Epithelial cell of esophagus (primary cell): ENCODE measurements at places on chromosomes 6 and 20.

GRCh38 chr6:35206346-35206745 lies 7.4 kb upstream of the SCUBE3 start:
- DNase-seq, result no peak

GRCh38 chr6:52515219-52515960 lies 61.5 kb downstream of the TRAM2 start:
- DNase-seq, result peak; percentile 88

DNA sequence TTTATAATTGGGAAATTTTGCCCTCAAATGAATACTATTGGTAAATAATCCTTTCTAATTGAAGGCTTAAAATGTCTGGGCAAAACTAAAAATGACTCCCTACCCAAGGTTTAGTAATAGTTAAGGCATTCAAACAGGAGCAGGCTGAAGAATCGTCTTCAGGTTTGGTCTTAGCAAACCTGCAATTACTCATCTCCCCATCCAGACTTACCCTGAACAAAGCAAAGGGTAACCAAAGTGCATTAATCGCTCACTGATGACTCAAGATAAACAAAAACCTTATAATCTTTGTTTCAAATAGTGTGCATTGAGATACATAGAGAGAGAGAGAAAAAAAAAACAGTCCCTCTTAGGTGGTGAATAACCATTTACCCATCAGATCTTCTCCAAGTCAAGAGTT lies 225.5 kb downstream of the BMP2 start:
- peak; percentile 98 for DNase-seq

GRCh38 chr20:36726168-36726567 lies 19.7 kb downstream of the NDRG3 start:
- DNase-seq, result peak; percentile 30

- no peak for DNase-seq
Observed at GRCh38 chr6:150622941-150623874, 23.5 kb downstream of the PLEKHG1 start.

GRCh38 chr20:3218307-3218988 lies 9.2 kb downstream of the ITPA start:
- DNase-seq, result peak; percentile 49

DNA sequence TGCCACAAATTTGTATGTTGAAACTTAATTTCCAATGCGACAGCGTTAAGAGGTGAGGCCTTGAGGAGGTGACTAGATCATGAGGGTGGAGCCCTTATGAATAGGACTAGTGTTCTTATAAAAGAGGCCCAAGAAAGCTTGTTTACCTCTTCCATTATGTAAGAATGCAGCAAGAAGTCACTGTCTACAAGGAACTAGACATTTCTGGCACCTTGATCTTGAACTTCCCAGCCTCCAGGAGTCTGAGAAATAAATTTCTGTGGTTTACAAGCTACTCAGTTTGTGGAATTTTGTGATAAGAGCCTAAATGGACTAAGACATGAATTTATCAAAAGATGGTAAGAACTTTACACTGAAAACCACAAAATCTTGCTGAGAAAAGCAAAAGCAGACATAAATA lies 173.6 kb upstream of the SGK1 start:
- peak; percentile 40 for DNase-seq

DNA sequence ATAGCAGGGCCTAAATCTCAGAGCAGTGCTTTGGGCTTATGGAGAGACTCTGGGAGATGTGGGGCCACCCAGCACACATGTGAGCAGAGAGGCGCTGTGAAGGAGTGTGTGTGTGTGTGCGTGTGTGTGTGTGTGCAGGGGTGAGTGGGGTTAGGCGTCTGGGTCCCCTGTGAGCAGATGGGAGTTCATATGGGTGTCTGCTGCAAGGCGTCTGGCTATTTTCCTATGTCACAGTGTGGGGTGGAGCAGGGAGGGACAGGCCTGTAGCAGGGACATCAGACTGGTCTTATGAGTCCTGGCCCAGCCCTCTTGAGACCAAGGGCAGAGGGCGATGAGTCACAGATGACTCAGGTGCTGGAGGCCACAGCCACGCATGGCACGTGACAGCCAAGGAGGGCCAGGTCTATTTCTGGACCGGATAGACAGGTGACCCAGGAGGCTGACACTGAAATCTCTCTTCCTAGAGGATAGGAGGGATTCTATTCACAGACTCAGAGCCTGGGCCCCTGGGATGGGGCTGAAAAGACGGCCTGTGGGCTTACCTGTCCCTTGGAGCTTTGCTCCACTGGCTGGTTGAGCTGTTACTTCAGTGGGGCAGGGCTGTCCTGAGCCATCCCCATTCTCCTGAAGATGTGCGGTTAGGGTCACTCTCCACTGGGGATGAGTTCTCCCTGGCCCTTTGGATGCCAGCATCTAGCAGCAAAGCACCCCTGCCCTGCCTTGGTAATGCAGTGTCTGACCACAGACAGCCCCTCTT lies 28.9 kb downstream of the VEGFA start:
- DNase-seq, result peak; percentile 76

DNA sequence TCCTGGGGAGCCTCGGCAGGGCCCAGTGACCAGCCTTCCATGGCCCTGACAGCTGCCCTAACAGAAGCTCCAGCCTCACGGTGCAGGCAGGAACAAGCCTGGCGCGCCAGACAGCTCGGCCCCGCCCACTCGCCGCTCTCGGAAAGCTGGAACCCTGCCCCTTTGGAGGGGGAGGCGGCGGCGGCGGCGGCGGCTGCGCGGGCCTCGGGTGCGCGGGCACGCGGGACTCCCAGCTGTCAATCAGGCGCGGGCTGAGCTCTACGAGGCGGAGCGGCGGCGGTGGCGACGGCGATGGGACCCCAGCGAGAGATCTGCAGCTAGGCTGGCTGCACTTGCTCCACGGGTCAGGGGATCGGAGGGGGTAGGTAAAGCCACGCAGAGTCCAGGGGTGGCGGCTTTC lies at the start of gene NRSN1:
Gene NRSN1, plus strand, starts transcription at position 236 of the 400 bp plus-strand sequence. CDS start 8,113 bp downstream, outside the sequence.
- peak; percentile 24 for DNase-seq

DNA sequence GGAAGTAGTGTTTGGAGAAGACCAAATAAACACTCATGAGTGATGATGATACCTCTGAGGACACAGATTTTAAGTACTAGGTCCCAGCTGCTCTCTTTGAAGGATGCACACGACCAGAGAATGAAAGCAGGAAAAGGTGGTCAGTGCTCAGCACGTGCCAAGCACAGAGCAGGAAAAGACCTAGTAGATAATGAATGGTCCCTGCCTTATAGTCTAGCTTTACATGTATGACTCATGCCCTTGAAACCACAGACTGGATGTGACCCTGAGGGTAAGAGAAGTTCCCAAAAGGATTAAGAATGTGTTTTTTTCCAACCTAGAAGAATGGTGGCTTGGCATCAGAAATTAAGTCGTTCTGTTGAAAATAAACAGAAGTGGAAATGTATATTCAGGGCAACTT lies 2.8 kb upstream of the MC3R start:
- DNase-seq, result no peak

- peak; percentile 45 for DNase-seq
Observed at GRCh38 chr6:157982102-157982562, 469 bp downstream of the SYNJ2 start.

DNA sequence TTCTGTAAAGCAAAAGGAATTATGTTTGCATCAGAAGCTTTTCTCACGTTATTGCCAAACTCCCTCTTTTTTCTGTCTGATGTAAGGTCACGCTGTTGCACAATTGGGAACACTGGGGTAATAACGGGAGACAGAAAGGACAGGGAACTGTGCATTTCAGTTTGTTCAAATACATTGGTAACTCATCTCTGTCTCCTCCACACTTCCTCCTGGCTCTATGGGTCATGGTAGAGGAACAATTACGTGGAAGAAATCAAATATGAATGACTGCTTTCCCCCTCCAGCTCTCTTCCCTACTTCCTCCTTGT lies 132.2 kb upstream of the TNFAIP3 start:
- DNase-seq, result no peak

DNA sequence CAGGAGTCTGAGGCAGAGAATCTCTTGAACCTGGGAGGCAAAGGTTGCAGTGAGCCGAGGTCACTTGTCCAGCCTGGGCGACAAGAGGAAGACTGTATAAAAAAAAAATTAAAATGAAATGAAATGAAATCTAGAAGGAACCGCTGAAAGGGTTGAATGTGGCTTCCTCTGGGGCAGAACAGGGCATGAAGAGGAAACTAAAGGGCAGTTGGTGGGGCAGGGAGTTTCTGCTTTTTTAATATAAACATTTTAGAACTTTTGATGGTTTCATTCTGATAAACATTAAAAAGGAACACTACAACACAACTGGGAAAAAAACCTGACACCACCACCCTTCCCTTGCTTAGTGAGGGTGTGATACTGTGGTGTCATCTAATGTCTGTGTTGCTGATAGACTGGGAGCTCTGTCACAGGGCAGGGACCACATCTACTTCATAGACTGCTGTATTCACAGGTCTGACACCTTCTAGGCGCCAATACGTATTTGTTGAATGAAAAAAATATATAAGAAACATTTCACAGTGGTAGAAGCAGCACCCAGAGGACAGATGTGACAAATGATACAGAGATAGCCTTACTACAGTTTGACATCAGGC lies 128.9 kb downstream of the ADAT2 start:
- no peak for DNase-seq
